A375 (cell line): ENCODE measurements at places on chromosomes 13 and 19. TPM values are rescaled to one million over a fixed set of nuclear protein-coding genes. Genes with fewer than 3 reads are reported as not detected.

ARGLU1 gene
- total RNA-seq: 104 and 129 TPM in 2 replicates

CEACAM5 gene
- total RNA-seq: not detected in 2 replicates

TSC22D1 gene
- total RNA-seq: 190 and 219 TPM in 2 replicates

SIGLEC5 gene
- not detected in 2 replicates for total RNA-seq

GRIN2D gene
- not detected in 2 replicates for total RNA-seq

KCTD15 gene
- total RNA-seq: 103 and 117 TPM in 2 replicates

CACNG7 gene
- 0.11 TPM in 1 of 2 replicates, not detected in the other for total RNA-seq

KLK2 gene
- 0.50 and 1.5 TPM in 2 replicates for total RNA-seq

BST2 gene
- 1.3 and 4.5 TPM in 2 replicates for total RNA-seq

SLC15A1 gene
- 0.21 TPM in 1 of 2 replicates, not detected in the other for total RNA-seq

GRIK5 gene
- 0.16 and 0.23 TPM in 2 replicates for total RNA-seq

SLC7A1 gene
- 38.4 and 41.9 TPM in 2 replicates for total RNA-seq

MED26 gene
- 19.0 and 22.5 TPM in 2 replicates for total RNA-seq
